ENCODE measurements at places on chromosomes 4 and X.
A peak's percentile ranks its signal among the peaks of the same experiment; 100 is the strongest.

DNA sequence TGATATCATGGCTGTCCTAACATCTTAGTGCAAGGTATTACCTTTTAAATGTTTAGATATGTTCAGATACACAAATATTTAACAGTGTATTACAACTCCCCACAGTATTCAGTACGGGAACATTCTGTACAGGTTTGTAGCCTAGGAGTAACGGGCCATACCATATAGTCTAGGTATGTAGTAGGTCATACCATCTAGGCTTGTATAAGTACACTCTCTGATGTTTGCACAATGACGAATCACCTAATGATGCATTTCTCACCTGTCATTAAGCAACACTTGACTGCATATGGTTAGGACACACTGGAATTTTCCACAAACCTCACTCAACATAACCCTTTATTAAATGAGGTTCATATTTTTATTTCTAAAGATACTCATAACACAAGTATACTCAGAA, 67.7 kb downstream of the THOC2 start:
- DNase-seq: no peak

DNA sequence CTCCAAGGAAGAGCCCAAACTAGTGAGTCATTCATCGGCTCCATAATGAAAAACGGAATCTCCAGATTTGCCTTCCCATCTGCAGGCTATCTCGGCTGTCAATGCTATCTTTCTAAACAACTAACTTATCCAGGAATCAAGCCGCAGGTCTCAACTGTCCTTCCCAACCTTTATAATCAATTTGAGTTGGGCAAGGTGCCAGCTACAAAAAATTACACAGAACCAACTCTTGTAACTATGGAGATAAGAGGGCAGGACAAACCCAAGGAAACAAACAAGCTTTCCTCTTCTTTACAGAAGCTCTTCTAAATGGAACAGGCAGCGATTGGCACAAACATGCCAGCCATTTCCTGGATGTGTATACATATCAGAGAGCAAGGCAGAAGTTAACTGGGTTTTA, 61.2 kb upstream of the RAI2 start:
- DNase-seq: no peak

DNA sequence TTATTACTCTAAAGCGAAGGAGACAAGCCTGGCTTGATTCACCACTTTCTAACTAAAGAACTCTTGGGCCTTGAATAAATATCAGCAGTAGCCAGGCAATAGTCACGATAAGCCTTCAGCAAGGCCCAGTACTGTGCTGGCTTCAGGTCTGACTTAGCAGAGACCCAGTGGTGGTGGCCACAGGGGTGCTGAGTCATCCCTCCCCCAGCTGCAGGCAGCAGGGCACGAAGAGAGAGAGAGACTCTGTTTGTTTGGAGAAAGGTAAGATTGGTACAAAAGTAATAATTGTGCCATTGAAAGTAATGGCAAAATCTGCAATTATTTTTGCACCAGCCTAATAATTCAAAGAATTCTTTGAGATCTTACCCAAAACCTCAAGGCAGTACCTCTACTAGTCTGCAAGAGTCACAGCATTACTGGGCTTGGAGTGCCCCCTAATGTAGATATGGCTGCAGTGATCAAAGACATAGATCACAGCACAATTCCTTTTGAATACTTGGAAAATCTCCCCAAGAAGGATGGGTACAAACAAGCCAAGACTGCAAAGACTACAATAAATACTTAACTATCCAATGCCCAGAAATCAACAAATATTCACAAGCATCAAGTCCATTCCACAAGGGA, 159.5 kb upstream of the USP38 start:
- DNase-seq: peak; percentile 58

GRCh38 chr4:9816285-9816684, 34.9 kb downstream of the DRD5 start:
- no peak for DNase-seq

GRCh38 chr4:20506827-20507226, 193.4 kb upstream of the PACRGL start:
- DNase-seq: peak; percentile 86

DNA sequence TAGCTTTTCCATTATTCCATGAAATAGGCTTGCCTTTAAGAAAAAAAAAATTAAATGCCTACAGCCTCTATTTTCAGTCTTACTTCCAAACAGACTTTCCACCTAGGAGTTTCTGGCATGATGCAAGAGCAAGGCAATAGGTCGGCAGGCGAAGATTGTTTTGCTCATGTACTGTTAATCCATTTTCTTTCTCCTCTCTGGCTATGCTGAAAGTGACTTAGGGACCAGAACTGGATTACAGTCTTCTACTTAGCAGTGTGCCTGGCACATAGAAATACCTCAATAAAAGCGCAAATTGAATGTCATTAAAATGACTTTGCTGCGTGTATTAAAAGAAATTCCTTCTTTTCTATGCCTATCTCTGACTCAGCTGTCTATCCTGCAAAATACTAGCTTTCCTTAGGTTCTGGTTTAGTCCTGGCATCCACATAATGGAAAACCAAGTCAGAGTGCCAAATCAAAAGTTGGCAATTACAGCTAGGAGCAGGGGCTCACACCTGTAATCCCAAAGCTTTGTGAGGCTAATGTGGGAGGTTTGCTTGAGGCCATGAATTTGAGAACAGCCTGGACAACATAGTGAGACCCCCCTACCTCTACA, 51.9 kb downstream of the CC2D2A start:
- peak; percentile 21 for DNase-seq
